Fibroblast of lung (primary cell): ENCODE measurements at places on chromosomes 12 and 14. TPM values are rescaled to one million over a fixed set of nuclear protein-coding genes. Genes with fewer than 3 reads are reported as not detected.
A peak's percentile ranks its signal among the peaks of the same experiment; 100 is the strongest.

DNA sequence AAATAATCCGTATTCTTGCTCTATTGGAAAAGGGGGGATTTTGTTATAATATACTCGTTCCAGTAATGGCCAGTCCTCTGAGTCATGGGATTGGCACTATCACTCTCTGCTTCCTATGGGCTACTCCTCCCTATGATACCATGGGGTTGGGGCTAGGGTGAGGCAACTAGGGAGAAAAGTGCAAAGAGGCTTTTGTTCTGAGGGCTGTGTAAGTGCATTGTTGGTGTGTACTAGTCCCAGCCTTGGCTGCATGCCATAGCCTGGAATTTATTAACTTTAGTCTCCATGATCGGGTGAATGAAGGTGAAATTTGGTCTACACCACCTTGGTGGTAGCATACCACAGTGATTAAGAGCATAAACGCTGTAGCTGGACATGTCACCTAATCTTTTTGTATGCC is 247.6 kb downstream of the RPAP3 start:
- DNase-seq = no peak

GRCh38 chr12:10716704-10717315 is 6.3 kb downstream of the YBX3 start:
- DNase-seq = peak; percentile 95

DNA sequence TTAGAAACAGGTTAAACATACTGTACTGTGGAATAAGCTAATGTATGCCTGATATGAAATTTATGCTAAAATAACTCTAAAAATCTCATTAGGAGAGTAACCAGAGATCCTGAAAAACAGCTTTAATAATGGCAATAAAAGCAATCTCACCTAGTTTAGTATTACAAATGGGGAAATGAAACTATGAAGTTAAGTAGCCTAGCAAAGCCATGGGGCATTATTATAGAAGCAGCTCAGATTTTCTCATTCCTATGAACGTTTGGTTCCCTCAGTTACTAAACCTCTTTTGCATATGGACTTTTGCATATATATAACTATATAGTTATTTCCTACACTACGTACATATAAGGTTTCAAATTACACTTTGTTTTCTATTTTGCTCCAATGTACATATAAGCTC is 25.0 kb upstream of the APPL2 start:
- no peak for DNase-seq

GRCh38 chr14:24710403-24711112 is 76.6 kb upstream of the GZMB start:
- DNase-seq = peak; percentile 40

The KLRB1 gene
- polyA plus RNA-seq = not detected in 2 replicates
